ENCODE measurements at places on chromosomes 6 and 20.

- no peak for DNase-seq
These were observed 37.8 kb downstream of the MUC22 start for GRCh38 chr6:31048099-31048498.

DNA sequence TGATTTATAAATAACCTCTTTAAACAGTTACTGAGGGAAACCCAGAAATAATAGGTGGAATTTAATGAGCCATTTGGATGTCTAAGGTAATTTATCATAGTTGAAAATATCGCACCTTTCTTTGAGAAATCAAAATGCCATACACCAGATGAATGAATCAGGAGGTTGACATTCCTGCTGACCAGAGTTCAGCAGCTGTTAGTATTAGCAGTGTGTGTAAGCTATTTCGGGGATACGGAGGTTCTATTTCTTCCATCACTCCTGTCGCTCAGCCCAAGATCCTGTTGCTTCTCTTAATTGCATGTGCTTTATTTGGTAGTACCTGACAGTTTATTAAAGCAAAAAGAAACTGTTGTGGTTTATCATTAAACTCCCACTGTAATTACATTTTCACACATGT, 67.1 kb downstream of the HDGFL1 start:
- DNase-seq = no peak

- DNase-seq = no peak
These were observed 40.0 kb downstream of the NOL4L start for GRCh38 chr20:32544893-32545840.

DNA sequence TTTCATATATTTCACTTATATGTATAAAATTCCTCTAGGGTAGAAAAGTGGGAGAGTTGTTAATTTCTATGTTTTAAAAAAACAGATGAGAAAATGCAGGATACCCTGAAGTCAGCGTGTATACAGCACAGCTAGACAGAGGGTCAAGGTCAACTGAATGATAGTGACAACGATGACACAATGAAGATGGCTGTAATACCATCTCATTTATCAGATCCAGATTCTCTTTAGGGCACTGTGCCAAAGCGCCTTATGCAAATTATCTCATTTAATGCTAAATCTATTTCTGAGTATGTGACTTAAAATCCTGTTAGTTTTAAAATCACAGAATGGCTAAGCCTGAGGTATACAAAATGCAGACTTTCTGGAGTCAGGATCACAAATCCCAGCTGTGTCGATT, 431.4 kb upstream of the RUNX2 start:
- no peak for DNase-seq

DNA sequence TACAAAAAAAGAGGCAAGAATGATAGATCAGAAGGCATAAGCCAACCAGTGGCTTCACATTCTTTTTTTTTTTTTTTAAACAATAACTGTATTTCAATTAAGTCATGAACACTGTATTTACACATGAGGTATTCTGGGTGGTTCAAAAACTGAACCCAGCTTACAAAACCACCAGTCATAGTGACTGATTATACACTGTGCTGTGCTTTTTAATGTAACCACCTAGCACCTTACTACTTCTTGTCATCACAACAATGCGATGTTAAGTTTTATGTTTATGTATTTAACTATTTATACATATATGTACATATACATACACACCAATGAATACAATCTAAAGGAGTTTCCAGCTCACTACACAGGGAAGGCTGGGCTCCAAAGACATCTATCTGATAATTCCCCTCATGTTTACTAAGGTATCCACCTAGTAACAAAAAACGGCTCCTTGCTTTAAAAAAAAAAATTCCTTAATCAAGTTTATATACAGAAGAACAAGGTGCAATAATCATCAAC, 87.1 kb upstream of the PLN start:
- no peak for DNase-seq

DNA sequence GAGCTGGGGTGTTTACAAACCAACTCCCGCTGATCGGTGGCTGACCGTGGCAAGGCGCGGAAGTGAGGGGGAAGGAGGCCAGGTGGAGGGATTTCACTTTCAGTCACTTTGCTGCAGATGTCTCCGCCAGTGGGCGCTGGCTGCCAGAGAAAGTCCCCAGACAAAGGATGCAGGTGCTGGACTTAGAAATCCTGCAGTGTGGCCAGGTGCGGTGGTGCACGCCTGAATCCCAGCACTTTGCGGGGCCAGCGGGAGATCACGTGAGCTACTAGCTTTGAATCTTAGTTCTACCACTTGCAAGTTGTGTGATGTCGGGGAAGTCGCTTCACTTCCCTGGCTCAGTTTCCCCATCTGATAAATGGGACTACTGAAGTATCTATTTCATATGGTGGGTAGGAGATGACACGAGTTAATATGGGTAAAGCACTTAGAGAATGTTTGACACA, 180.4 kb downstream of the ZNF217 start:
- peak; percentile 14 for DNase-seq

GRCh38 chr20:40431112-40431511, 257.9 kb downstream of the MAFB start:
- DNase-seq = no peak

DNA sequence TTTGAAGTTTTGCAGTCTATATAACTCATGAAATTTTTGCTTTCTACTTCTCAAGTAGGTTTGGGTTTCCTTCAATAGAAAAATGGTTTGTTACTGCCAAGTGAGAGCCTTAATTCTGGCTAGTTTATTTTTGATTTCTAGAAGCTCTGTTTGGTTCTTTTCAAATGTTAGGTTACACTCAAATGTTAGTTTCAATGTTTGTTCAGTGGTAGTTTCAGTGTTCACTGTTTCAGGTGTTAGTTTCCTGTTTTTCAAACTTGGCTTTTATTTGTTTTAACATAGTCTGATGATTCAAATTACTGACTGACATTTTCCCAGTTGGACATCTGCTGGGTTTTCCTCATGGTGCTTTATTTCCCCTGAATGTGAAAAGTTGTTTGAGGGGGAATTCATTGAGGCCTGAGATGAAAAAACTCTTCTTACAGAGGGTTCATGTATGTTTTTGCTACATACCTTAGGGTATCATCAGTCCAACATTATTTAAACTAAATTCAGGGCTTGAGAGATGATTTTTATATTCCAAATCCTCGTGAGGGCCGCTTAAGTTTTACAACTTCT, 189.0 kb downstream of the JARID2 start:
- no peak for DNase-seq

DNA sequence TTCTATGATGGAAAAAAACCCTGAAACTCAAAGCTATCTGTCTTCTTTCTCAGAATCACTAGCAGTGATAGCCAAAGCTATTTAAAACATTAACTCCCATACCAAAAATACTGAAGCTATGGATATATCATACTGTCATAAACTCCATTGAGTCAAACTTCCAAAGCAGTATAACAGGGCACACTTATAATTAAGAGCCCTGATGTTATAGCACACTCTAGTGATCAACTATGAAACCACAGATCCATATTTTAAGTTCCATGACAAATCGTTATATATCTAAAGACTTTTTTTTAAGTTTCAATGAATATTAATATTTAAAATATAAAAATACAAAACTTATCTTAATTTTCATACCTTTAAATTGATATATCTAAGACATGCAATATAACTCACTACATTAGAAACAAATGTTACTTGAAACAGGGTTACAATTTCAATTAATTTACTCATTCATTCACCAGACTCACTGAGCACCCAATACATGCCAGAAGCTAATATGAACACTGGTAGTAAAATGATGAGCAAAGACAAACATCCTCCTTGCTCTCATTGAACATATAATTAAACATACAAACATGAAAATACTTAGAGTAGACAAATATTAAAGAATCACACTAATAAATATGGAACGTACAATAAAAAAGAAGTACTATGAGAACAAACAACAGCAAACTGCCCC, 69.3 kb downstream of the IBTK start:
- peak; percentile 50 for DNase-seq

- no peak for DNase-seq
These were observed 146.9 kb downstream of the FUT9 start for GRCh38 chr6:96162711-96163120.

GRCh38 chr6:157466342-157466648, 85.3 kb downstream of the ZDHHC14 start:
- DNase-seq = no peak

GRCh38 chr6:119449331-119450156, 100.0 kb upstream of the MAN1A1 start:
- DNase-seq = peak; percentile 71

GRCh38 chr20:59622496-59622895, 18.2 kb downstream of the PHACTR3 start:
- no peak for DNase-seq

DNA sequence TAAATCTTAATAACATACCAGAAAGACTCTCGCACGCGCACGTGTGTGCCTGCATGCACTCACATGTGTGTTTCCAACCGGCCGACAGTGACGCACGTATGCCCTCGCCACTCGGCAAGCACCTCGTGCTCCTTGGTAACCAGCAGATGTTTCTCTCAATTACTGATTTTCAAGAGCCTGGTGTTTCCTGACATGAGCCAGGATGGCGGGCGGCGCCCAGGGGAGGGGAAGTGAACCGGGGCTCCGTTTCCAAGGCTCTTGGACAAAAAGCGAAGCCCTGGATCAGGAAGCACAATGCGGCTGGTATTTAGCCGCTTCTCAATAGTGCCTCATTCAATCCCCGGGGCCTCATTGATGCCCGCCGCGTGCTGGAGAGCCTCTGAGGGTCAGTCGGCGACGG, 37.7 kb downstream of the PMEPA1 start:
- DNase-seq = no peak

GRCh38 chr20:19626896-19627295, 131.2 kb upstream of the RIN2 start:
- peak; percentile 43 for DNase-seq

DNA sequence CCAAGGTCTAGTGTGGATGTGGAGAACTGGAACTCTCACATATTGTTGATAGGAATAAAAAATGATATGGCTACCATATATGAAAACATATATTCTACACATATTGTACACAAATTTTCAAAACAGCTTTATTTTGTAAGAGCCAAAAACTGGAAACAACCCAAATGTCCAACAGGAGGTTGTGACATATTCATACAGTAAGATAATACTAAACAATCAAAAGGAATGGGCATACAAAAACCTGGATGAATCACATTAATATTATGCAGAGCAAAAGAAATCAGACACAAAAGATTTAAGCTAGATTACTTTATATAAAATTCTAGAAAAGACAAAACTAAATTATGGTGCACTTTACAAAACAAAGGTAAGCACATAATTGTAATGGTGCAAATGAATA, 223.9 kb downstream of the SIM1 start:
- DNase-seq = no peak

- no peak for DNase-seq
These were observed 18.2 kb downstream of the BCL2L1 start for GRCh38 chr20:31704225-31705119.

GRCh38 chr6:111187874-111188273, 100.6 kb downstream of the SLC16A10 start:
- DNase-seq = no peak

DNA sequence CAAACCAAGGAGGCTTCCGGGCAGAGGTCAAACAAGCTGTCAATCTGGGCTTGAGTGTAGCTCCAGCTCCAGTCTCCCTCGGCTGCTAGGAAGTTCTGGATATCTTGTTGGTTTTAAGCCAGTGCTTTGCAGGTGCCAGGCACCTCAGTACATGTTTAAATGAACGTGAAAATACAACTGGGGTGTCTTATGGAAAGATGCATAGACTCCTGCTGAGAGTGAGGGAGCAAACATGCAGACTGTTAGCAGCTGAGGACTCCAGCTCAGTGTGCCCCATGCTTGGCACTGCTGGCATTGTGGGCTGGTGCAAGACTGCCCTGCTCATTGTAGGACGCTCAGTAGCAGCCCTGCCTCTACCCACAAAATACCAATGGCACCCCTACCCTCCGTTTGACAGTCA, 28.5 kb downstream of the ERMARD start:
- no peak for DNase-seq

DNA sequence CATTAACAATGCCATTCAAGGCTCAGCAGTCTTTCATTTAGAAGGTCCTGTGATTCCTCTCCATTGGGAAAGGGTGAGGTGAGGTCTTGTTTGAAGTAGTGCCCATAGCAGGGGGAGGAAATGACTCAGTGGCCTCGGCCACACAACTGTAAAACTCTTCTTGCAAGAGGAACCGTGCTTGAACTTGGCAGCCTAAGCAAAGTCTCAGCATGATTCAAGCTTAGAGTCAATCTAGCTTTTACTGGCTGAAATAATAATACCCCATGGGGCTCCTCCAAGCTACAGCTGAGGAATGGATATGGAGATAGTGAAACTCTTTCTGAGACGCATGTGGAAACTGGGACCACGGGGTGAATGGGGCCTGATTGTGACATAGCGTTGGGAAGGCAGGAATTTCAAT, 428.2 kb downstream of the BMP2 start:
- DNase-seq = no peak

DNA sequence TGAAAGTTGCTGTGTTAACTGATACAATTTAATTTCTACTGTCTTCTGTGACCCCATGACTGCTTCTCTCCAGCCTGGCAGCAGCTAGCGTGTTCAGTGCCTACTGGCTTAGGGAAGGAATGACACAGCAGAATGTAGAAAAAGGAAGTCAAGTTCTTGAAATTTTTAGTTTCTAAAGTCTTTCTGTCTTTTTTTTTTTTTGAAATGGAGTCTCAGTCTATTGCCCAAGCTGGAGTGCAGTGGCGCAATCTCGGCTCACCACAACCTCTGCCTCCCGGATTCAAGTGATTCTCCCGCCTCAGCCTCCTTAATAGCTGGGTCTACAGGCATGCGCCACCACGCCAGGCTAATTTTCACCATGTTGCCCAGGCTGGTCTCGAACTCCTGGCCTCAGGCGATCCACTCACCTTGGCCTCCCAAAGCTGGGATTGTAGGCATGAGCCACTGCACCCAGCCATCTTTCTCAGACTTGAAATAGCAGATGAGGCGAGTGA, 39.3 kb downstream of the PCNA start:
- DNase-seq = peak; percentile 96

- no peak for DNase-seq
These were observed 65.1 kb downstream of the PLG start for GRCh38 chr6:160766989-160767646.

- no peak for DNase-seq
These were observed 787 bp upstream of the TNFRSF6B start for GRCh38 chr20:63695424-63696305.

DNA sequence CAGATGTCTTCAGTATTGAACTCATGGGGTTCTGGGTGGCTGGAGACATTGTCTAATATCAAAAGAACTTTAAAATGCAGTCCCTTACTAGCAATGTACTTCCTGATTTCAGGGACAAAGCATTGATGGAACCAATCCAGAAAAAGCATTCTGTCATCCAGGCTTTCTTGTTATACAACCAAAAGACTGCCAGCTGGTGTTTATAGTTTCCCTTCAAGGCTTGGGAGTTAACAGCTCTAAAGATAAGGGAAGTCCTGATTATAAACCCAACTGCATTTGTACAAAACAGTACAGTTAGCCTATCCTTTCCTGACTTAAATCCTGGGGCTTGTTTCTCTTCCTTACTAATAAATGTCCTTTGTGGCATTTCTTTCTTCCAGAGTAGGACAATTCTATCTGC, 160.0 kb downstream of the COL21A1 start:
- peak; percentile 38 for DNase-seq

GRCh38 chr6:109610590-109610989, 80.4 kb downstream of the AK9 start:
- peak; percentile 24 for DNase-seq
